Liver (tissue), 10 donors: ENCODE measurements at places on chromosomes 16 and 17. TPM values are rescaled to one million over a fixed set of nuclear protein-coding genes. Genes with fewer than 3 reads are reported as not detected.

Gene CTF1
- 0.19 TPM for polyA plus RNA-seq

Gene SULT1A2
- 29.4 TPM for polyA plus RNA-seq

Gene ADAD2
- polyA plus RNA-seq: 0.14 TPM

Gene UBTF
- polyA plus RNA-seq: 12.5 TPM

Gene C16orf86
- polyA plus RNA-seq: 2.6 TPM

Gene IRX5
- not detected for polyA plus RNA-seq

Gene CCT6B
- 0.82 TPM for polyA plus RNA-seq

Gene CHST6
- polyA plus RNA-seq: not detected

Gene PDILT
- polyA plus RNA-seq: not detected

Gene TP53TG3D
- polyA plus RNA-seq: 0.21 TPM

Gene HOXB7
- 0.31 TPM for polyA plus RNA-seq

Gene KRT28
- not detected for polyA plus RNA-seq

Gene NPIPB6
- polyA plus RNA-seq: not detected

Gene MYL11
- not detected for polyA plus RNA-seq

Gene PPY
- polyA plus RNA-seq: not detected

Gene PPP1R1B
- polyA plus RNA-seq: not detected

Gene ATP2A3
- polyA plus RNA-seq: 1.8 TPM

Gene KLHL10
- polyA plus RNA-seq: 0.07 TPM

Gene SNAI3
- 0.48 TPM for polyA plus RNA-seq

GRCh38 chr16:67040906-67041305, 12.0 kb downstream of the CBFB start:
- DNase-seq: no peak

DNA sequence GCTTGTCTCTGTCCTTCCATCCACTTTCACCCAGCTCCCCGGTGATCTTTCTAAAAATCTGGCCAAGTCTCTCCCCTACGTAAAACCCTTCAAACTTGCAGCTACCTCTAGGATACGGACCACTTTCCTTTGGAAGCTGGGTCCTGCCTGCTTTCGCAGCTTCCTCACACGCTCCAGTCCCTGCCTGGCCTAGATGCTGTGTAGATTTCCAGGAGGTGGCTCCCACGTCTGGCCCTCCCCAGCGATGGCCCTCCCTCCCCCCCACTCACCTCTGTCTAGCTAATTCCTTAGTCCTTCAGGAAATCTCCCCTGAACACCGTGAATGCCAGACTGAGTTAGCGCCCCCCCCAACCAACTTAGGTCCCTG, 579 bp upstream of the LRRC59 start:
- DNase-seq: no peak

- DNase-seq: no peak
These were observed 253.9 kb upstream of the CACNG5 start for GRCh38 chr17:66580956-66581391.

- no peak for DNase-seq
These were observed 1.3 kb upstream of the CAMKK1 start for GRCh38 chr17:3894188-3894587.

DNA sequence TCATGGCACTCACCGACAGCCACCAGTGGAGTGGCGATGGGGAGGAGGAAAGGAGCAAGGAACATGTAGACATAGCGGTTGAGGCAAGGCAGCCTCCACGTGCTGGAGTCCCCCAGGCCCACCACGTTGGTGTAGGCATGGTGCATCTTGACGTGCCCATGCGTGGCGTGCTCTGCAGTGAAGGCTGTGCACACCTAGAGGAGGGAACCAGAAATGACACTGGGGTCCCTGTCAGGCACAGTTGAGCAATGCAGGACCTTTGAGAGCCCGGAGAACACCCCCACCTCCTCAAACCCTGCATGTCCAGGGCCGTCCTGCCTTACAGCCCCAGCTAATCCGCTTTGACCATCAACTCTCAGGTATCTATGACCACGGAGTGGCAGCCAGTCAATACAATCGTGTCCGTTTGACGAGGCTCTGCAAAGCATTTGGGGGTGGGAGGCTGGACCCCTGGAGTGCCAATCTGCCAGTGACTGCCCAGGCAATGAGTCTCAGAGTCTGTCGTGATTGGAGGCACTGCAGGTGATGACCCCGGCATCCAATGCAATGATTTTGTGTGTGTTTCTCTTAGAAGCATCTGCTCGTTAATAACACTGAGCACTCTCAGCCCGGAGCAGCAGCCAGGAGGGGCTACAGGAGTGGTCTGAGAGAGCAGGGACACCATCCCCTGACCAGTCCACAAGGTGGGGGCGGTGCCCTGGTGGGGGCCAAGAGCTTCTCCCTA, 9.9 kb upstream of the FDXR start:
- DNase-seq: no peak

GRCh38 chr16:7304958-7305357, 27.7 kb upstream of the RBFOX1 start:
- DNase-seq: no peak

- no peak for DNase-seq
These were observed 47.6 kb downstream of the IL21R start for GRCh38 chr16:27449434-27450195.

- DNase-seq: peak; percentile 88
These were observed at the start of gene PDK2 for GRCh38 chr17:50094753-50095619. Gene PDK2, plus strand, starts transcription at chr17:50095351. Its CDS starts 85 bp downstream, at chr17:50095436.

DNA sequence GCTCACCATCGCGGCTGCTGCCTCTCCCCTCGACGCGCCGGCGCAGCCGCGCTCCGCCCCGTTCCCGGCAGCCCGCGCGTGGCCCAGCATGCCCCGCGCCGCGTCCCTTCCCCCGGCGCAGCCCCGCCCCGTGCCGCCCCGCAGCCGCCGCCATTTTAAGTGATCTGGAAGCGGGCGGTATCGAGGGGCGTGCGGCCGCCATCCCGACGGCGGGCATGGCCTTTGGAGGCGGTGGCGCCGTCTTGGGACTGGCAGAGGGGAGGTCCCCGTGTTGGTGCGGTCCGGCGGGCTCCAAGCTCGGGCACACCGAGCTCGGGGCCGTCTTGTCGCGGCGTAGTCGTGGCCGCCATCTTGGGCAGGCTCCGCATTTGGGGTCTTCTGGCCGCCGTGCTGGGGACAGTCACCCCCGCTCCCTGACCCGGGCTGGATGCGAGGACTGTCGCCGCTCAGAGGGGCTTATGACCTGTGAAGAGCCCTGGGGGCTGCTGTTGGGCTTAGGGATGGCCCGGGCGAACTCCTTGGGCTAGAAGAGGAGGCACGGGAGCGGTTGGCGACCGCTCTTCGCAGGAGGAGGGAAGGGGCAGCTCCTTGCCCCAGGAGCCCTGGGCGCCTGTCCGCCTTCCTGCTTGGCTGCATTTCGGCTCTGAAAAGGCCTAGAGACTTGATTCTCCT, at the start of gene ELOB:
Gene ELOB, minus strand, starts transcription at position 50 of the 672 bp plus-strand sequence. Its CDS starts 41 bp downstream, at position 9.
- DNase-seq: peak; percentile 90

GRCh38 chr17:37708008-37708615, 36.7 kb downstream of the HNF1B start:
- no peak for DNase-seq

DNA sequence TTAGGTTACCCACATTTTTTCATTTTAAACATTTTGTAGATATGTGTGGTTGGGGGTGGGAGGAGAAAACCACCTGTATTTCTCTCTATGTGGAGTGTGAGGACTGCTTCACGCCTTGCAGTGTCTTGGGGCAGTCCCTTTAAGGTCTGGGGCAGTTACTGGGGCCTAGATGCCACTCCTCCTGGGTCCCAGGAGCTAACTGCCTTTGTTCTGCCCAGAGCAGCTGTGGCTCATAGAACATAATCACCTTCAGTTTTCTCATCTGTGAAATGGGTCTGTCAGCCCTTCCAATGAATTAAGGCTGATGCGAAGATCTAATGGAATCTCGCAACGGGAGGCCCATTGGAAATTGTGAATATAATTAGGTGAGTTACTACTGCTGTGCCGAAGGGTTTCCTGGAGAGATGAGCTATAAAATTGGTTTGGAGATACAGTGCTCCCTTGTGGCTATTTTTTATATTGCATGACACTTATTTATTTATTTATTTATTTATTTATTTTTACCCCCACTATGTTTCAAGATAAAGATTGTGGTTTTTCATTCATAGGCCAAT, 22.9 kb downstream of the DHRS7C start:
- DNase-seq: no peak

- peak; percentile 75 for DNase-seq
These were observed 14.3 kb downstream of the SPATA32 start for GRCh38 chr17:45247429-45248131.

GRCh38 chr17:7816926-7817642, 16.9 kb upstream of the KDM6B start:
- DNase-seq: no peak

DNA sequence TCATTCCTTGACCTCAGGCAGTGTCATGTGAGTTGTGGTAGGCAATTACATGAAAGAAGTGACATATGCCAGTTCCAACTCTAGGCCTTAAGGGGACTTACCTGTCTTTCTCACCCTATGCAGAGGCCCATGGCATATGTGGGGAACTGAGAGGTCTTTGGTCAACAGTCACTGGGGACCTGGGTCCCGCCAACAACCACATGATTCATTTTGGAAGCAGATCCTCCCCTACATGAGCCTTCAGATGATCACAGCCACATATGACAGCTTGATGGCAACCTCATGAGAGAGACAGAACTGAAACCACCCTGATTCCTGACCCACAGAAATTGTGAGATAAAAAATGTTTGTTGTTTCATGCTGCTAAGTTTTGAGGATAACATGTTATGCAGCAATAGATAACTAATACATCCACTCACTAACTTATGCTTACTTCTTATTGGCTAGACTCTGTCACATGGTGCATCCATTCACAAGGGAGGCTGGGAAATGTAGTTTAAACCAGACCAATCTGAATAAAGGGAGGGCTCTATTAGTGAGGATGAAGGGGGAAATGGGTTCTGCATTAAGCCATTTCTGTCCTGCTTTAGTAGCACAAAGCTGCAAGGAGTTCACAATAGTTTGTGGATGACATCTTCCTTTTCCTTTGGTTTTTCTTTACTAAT, 298.2 kb downstream of the HAPSTR1 start:
- no peak for DNase-seq

DNA sequence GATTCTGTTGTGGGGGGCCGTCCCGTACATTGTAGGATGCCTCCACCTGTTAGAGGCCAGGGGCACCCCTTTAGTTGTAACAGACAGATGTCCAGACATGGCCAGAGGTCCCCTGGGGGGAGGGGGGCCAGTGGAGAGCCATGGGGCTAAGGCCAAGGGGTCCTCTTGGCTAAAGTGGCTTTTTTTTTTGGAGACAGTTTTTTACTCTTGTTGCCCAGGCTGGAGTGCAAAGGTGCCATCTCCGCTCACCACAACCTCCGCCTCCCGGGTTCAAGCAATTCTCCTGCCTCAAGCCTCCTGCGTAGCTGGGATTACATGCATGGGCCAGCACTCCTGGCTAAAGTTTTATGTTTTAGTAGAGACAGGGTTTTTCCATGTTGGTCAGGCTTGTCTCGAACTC, 229.0 kb downstream of the CPPED1 start:
- no peak for DNase-seq

- no peak for DNase-seq
These were observed 1.4 kb downstream of the COTL1 start for GRCh38 chr16:84616515-84616914.

- DNase-seq: no peak
These were observed 108.8 kb downstream of the IRX5 start for GRCh38 chr16:55039511-55039910.

- DNase-seq: no peak
These were observed 24.9 kb upstream of the RHOT1 start for GRCh38 chr17:32117399-32117798.

- no peak for DNase-seq
These were observed 13.8 kb downstream of the COPRS start for GRCh38 chr17:31845291-31845690.

GRCh38 chr16:9481747-9482730, 390.6 kb downstream of the HAPSTR1 start:
- no peak for DNase-seq

- no peak for DNase-seq
These were observed 175.5 kb downstream of the SLC39A11 start for GRCh38 chr17:72916991-72917390.

DNA sequence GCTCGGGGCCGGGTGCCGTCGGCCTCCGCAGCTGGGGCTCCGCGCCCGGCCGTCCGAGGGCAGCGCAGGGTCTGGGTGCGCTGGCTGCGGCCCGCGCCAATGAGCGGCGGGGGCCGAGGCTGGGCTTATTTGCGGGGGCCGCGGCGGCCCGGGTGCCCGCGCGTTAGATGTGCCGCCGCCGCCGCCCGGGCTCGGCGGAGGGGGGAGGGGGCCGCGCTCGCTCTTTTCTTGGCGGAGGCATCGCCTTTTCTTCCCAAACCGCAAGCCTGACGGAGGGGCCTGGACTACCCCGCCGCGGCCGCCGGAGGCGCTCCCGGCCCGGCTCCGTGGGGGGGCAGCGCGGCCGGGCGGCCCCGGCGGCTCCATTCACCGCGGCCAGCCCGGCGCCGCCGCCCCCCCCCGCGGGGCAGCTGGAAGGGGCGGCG, at the start of gene NOTUM:
Gene NOTUM, minus strand, starts transcription at position 101 of the 425 bp plus-strand sequence. CDS start 278 bp downstream, outside the sequence.
- DNase-seq: no peak

- DNase-seq: no peak
These were observed 2.3 kb upstream of the TPPP3 start for GRCh38 chr16:67395458-67396158.

DNA sequence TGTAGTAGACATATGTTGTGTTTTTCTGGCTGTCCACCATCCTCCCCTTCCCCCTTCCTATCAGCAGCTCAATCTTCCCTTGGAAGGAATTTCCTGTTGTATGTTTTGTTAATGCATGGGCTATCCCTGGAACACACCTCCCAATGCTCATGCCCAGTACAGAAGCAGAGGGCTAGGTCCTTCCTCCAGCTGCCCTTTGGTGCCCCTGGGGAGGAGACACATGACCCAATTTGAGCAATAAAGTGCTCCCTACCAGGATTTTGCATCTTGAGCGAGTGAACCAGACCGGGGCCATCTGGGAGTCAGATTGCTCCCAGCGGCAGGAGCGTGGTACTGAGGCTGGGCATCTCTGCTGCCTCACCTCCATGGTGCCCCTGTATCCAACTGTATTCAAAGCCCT, 141.5 kb upstream of the MED13 start:
- DNase-seq: no peak

GRCh38 chr17:47949946-47950345, 7.7 kb downstream of the PRR15L start:
- no peak for DNase-seq

DNA sequence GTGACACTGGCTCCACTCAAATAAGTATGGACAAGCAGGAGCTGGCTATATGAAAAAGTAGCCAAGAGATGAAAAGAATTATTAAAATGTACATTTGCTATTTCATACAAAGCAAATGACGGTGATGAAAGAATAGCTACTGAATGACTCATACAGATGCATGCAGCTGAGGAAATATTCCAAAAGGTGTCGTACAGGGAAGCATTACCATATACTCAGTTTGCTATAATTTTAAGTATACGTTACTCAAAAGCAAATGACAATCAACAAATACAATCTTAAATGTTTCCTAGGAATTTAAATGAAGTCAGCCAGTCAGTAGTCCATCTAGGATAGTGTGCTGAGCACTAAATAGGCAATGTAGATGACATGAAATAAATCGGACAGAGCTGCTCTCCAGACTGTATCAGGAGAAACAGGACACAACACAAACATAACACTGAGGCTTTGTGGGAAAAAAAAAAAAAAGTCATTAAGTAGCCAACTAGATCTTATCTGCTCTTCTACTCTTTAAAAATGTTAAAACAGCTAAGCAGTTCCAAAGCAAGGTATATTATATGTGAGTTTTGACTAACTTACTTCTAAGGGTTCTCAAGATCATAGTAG, 65.0 kb downstream of the NCOR1 start:
- no peak for DNase-seq
